ENCODE measurements at places on chromosomes 6 and 20. TPM values are rescaled to one million over a fixed set of nuclear protein-coding genes. Genes with fewer than 3 reads are reported as not detected.

The SLC17A1 gene
- not detected for total RNA-seq

The SLC35D3 gene
- not detected for total RNA-seq

The KIF25 gene
- not detected for total RNA-seq

The CDSN gene
- total RNA-seq: not detected

The CDKN1A gene
- 56.2 TPM for total RNA-seq

The RAB44 gene
- 0.07 TPM for total RNA-seq

The BPI gene
- not detected for total RNA-seq

The ECT2L gene
- total RNA-seq: not detected

The MLN gene
- total RNA-seq: not detected

The NHLRC1 gene
- total RNA-seq: 0.18 TPM

The SLC32A1 gene
- not detected for total RNA-seq
